Caudate nucleus (tissue), 63 donors: ENCODE measurements at places on chromosomes 7 and 10.

- DNase-seq, result no peak
Measured at GRCh38 chr7:69812756-69813155, 214.5 kb downstream of the AUTS2 start.

DNA sequence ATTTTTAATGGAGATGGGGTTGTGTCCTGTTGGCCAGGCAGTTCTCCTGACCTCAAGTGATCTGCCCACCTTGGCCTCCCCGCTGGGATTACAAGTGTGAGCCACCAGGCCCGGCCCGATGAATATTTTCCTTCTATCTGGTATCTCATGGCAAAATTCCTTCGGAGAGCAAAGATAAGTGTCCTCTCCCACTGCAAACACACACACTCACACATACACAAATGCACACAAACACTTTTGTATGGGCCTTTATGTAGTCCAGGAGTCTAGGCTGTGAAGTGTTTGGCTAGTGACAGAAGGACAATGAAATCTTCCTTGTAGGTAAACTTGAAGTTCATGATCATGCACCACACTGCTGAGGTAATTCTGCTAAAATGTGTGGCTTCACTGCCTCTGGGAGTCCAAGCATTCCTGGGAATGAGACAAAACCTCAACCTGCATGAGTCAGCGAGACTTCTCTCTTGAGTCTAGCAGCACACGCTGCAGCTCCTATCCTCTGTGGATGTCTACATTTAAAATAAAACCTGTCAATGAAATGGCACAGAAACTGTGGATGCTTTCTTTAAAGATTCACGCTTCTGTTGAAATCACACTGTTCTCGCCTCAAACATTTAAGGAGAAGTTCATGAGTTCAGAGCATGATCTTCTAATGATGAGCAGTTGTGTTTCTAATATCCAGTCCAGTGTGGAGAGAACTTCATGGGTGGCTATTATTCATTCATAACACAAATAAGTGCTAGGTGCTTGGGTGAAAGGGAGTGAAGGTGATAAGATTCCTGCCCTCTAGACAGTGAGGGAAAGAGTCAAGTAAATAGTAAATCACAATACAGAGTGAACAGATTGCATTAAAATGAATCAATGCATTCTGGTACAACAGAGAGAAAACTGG lies 96.5 kb downstream of the NRP1 start:
- no peak for DNase-seq

DNA sequence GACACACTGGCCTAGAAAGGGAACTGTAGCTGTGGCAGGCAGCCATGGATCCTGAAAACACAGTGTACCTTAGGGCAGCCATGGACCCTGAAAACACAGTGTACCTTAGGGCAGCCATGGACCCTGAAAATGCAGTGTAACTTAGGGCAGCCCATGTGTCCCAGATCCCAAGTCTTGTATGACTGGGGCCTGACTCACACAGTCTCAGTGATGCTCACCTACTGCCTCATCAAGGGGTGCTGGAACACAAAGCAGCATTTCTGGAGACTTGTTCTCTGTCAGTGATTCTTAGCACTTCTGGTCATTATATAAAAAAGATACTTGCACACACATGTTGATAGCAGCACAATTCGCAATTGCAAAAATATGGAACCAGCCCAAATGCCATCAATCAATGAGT lies 70.2 kb upstream of the LAMB4 start:
- no peak for DNase-seq

GRCh38 chr10:131161087-131161486 lies 150.4 kb downstream of the TCERG1L start:
- no peak for DNase-seq

GRCh38 chr10:119782981-119783664 lies 57.3 kb downstream of the INPP5F start:
- DNase-seq, result no peak

- no peak for DNase-seq
Measured at GRCh38 chr7:100378114-100378755, 4.9 kb downstream of the PILRA start.

GRCh38 chr10:22913474-22914092 lies 14.3 kb upstream of the ARMC3 start:
- no peak for DNase-seq

- no peak for DNase-seq
Measured at GRCh38 chr7:94439893-94440381, 45.2 kb downstream of the COL1A2 start.

GRCh38 chr10:1923586-1923985 lies 186.3 kb upstream of the ADARB2 start:
- DNase-seq, result no peak

DNA sequence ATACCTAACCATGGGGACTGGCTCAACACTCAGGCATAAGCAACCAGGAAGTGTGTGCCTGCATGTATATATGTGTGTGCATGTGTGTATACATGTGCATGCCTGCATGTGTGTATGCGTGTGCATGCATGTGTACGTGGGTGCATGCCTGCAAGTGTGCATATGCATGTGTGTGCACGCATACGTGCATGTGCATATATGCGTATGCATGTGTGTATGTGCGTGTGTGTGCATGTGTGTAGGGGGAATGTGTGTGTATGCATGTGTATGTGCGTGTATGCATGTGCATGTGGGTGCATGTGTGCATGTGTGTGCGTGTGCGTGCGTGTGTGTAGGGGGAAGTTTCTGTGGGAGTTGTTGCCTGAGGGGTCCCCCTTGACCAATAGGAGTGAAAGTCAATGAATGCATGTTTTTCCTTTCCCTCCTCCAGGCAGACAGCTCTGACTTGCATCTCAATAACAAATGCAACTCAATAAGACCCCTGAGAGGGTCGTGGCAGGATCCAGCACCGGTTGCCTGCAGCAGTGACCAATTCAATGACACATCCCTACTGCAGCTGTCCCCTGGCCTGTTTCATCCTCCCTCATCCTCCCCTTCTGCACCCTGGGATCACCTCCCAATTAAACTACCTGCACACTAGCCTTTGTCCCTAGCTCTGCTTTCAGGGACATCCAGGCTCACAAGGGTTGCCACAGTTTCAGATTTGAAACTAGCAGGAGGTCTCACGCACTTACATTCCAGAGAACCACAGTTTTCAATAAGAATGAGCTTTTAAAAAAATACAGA lies 27.0 kb upstream of the FZD8 start:
- no peak for DNase-seq

DNA sequence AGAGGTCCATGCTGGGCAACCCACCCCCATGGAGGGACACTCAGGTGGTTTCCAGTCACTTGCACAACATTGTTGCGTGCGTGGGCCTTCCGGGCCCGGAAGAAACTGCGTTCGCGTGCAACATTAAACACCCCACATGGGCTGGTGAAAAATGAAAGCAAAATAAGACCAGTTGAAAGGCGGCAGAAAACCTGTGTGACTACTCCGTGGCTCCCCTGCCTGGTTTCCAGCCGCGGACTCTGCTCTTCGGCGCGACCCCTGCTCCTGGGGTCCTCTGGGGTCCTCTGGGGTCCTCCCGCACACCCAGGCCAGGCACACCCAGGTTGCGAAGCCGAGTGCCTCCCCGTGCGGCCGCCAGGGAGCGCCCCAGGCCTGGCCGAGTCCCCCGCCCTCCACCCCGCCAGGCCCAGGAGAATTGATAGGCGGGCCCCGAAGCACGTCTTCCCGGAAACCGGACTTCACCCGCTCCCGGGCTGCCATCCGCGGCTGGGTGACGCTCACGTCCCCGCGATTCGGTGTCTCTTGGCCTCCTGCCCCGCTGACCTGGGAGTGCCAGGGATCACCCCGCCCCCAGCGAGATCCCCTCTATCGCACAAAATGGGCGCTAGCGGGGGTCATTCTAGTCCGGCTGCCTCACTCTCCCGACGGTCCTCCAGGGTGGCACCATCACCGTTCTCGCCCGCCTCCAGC lies 1.9 kb upstream of the SH2D4B start:
- no peak for DNase-seq

DNA sequence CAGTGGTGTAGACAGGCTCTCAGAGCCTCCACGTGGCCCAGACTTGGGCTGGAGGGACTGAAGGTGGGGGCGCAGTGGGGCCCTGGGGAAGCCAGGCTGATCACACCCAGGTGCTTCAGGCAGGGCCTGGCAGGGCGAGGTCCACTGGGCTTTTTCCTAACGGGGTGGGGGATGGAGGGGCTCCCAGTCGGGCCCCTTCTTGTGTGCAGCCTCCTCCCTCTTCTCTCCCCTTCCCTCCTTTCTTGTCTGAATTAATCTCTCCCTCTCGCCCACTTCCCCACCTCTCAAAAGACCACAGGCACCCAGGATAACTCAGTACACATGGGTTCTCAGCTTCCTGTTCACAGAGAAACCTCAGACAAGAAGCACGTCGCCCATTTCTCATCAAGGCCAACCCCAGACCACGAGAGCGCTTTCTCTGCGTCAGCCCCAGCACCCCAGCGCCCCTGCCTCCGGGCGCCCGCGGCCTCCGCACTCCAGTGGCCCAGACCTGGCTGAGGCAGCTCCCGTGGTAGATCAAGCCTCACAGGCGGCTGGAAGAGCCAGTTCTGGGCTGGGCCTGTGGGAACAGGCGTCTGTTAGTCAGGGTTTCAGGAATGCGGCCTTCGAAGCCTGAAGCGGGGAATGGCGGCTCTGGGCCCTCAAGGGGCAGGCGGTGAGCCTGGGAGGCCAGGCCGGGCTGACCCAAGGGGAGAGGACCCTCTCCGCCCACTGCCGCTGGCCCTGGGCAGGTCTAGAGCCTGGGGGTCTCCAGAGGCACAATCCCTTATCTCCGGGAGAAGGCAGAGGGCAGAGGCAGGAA lies 50.6 kb downstream of the PWWP2B start:
- DNase-seq, result no peak

DNA sequence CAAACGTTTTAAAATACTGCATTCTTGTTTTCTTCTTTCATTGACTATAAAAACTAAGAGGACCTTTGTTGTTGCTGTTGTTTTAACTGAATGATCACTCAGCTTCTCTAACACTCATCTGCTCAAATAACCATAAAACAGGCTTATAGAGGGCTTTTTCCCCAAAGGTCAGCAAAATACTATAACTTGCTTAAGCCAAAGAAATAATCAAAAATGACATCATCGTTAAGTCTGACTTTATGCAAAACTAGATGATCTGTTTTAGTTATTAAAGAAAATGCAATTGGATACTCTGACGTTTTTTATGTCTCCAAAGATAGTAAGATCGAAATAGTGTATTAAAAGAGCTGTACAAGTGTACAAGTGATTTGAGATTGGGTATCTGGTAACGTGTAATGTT lies 152.9 kb downstream of the SEMA3A start:
- DNase-seq, result no peak

DNA sequence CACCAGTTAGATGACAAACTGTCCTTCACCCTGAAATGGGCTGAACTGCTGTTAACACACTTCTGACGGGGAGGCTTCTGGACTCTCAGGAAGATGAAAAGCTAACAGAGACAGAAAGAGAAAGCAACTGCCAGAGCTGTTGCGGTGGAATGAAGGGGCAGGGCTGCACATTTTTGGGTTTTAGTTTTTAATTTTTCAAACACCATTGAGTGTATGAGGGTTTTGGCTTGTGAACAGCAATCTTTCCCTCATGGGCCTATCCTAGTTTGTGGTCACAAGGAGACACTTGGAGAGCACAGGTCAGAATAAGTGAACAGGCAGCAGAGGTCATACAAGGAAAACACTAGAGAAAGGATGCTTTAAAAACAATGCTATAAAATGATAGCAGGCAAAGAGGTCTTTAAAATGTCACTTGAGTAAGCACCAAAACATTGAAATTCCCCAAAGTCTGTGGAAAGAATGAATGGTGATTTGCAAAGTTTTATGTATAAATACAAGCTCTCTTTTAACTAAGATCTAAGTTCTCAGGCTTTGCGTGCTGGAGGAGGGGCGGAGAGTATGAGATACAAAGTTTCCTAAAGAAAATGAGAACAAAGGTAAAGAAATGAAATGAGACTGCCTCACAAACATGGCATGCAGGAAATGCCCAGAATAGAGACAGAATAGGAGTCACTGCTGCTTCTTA lies 101.4 kb upstream of the GLI3 start:
- DNase-seq, result no peak

GRCh38 chr10:44387853-44388251 lies 3.0 kb upstream of the CXCL12 start:
- DNase-seq, result no peak

GRCh38 chr10:104077247-104077646 lies 8.4 kb downstream of the COL17A1 start:
- DNase-seq, result no peak

DNA sequence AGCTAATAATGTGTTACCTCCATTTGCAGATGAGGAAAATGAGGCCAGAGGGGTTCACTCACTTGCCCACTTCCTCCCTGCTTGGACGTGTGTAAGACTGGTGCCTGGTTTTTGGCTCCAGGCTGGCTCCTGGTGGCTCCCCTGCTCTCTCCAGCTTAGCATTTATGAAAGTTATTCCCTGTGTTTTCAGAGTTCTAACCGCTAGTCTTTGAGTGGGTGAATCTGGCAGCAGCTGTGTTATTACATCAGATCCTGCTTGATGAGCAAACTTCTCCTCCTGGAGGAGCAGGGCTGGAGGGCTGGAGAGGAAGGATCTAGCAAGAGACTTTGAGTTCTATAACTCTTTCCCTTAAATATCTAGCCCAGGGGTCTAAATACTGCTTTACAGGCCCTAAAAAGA lies 80.9 kb upstream of the AGBL3 start:
- DNase-seq, result no peak

DNA sequence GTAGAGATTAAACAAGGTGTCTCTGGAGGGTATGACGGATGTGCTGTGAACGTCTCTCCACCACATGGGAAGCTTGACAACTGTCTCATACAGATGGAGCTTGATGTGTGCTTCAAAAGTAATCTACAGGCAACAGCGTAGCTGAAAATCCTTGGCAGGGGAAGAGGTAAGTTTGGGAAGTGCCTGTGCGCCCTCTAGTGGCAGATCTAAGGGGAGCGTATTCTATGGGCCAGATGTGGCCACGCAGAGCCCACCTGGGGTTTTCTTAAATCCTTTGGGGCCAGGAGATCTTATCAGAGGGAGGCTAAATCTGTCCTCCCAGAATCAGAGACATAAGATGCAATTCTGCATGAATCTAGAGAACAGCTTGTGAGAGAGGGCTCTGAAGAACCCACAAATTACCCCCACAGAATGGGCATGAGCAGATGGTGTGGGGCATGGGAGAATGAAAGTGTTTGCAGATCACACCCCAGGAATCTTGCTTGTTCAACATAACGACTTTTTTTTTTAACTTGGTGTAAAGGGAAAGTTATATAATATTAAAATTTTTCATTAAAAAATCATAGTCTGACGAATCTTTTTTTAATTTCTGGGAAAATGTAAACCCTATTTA lies 91.2 kb upstream of the MPP7 start:
- DNase-seq, result peak; percentile 1

DNA sequence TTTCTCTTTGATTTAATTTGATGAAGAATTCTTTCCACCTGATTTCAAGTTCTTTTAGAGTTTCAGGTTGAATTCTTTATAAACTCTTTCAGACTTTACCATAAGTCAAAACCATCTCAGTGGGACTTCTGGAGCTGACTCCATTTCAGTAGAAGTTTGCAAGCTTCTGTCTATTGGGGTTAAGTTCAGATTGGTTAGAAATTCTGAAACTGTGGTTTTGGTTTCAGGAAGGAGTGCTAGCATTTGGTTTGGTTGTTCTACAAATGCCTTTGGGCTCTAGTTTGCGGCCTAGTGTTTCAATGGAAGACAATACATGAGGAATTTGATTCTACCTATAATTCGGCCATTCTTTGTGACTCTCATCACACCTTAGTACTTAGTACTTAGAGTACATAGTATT lies 176.8 kb upstream of the RHOBTB1 start:
- no peak for DNase-seq
